ENCODE measurements at places on chromosomes 13 and 19. TPM values are rescaled to one million over a fixed set of nuclear protein-coding genes. Genes with fewer than 3 reads are reported as not detected.

ONECUT3 gene
- not detected for total RNA-seq

DNA sequence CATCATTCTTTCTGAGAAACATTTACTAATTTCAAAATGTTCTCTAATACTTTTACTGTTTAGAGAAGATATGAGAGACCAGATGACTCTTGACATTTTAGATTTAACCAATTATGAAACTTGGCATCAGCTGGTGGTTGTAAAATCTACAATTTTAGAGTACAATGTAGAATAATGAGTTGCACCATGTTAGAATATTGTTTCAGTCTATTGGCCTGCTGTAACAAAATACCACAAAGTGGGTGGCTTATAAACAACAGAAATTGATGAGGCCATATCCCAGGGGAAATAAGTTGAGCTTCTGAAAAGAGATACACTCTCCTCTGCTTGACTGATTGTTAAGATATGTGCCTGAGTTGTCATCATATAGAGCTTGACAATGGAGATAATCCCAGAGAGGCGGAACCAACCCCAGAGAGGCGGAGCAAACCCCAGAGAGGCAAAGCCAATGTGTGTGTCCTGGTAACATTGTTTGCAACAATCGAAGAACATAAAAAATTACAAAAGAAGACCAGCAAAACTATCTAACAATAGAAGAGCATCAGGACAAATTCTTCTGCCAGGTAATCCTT is 373.0 kb upstream of the SLITRK1 start:
- no peaks in the 10 kb centered on the region for H3K36me3 ChIP-seq
- H3K4me1 ChIP-seq: peaks cover 8% of the 10 kb centered on the region
- H3K27ac ChIP-seq: no peak overlapping the region
- DNase-seq: no peak

LENG9 gene
- total RNA-seq: 11.0 TPM

PRSS57 gene
- total RNA-seq: not detected

TMIGD2 gene
- not detected for total RNA-seq

- H3K4me3 ChIP-seq: no peak overlapping the region
- H3K4me1 ChIP-seq: peaks cover 8% of the 10 kb centered on the region
- H3K36me3 ChIP-seq: peaks cover 6% of the 10 kb centered on the region
- no peaks in the 10 kb centered on the region for H3K27me3 ChIP-seq
- DNase-seq: no peak
- H3K27ac ChIP-seq: no peak overlapping the region
Measured at GRCh38 chr13:46675016-46675415, 121.9 kb downstream of the ESD start.

GRCh38 chr13:109784590-109785140 is 1.7 kb downstream of the IRS2 start:
- H3K27ac ChIP-seq: peak overlapping the region; percentile 73
- H3K36me3 ChIP-seq: peaks cover 14% of the 10 kb centered on the region
- peak overlapping the region; percentile 86 for H3K4me3 ChIP-seq
- DNase-seq: peak; percentile 95

GRCh38 chr19:41076286-41076685 is 12.0 kb upstream of the CYP2A13 start:
- H3K36me3 ChIP-seq: no peaks in the 10 kb centered on the region
- H3K27ac ChIP-seq: no peak overlapping the region
- H3K4me3 ChIP-seq: no peak overlapping the region
- peaks cover 26% of the 10 kb centered on the region for H3K27me3 ChIP-seq

CCDC70 gene
- not detected for total RNA-seq

DNA sequence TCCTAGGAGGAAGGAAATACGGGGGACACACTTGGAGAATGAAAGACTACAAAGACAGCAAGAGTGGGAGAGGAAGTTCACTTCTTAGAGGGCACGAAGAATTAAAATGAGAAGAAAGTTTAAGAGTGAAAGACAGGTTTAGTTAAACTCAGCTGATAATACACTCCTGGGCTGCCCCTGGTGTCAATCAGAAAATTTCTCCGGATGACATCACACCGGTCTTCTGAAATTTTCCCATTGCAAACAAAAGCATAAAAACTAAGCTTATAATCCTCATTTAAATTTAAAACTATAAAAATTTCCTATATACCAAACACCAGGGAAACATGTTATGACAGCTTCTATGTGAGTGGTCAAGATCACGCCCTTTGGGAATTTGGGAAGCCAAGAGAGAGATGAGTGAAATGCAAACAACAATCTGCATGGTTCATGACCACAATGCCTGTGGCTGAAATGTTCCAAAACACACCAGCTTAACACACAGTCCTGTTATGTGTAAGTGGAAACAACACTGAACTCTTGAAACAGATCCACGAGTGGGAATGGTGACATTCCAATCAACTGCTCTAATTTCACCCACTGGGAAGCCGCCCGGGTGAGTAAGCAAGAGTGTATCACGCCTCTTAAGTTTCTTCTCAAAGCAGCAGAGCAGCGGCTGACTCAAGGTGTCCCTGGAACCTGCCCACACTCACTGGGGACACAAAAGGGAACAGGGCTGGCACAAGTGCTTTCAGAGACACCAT is 49.0 kb downstream of the BRD4 start:
- peak overlapping the region; percentile 1 for H3K4me3 ChIP-seq
- DNase-seq: no peak
- peaks cover 95% of the 10 kb centered on the region for H3K4me1 ChIP-seq
- no peaks in the 10 kb centered on the region for H3K27me3 ChIP-seq
- peak overlapping the region; percentile 94 for H3K27ac ChIP-seq

DNA sequence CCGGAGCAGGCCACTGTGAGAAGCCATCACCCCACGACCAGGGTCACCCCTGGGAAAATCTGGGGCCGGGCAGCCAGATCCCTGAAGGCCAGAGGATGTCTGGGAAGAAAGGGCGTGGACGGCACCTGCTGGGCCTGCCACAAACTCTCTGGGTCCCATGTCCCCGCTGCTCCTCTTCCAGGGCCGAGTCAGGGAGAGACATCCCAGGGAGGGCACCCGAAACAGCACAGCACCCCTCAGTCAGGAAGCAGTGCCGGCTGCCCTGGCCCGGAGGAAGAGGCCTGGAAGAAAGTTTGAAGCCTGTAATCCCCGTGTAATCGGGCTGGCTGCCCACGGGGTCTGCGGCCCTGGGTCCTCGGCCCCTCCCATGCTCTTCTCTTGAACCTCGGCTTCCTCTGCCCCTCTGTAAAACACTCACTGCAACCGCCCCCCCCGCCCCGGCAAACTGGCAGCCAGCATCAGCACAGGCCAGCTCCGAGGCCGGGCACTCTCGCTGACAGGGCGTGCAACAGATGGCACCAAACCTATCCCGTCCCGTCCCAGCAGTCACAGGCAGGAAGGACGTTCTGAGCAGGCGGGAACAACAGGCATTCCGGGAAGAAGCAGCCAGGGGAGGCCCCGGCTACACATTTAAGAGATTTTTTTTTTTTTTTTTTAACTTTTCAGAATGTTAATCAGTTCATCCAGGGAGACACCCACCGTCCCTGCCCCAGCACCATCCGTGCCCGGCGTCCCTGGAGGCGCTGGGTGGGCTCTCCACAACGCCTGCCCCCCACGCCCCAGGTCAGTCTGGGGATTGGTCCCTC is 1.5 kb downstream of the SBNO2 start:
- peak overlapping the region; percentile 92 for H3K27ac ChIP-seq
- no peaks in the 10 kb centered on the region for H3K27me3 ChIP-seq
- DNase-seq: no peak
- H3K4me1 ChIP-seq: peaks cover 54% of the 10 kb centered on the region

LGALS14 gene
- not detected for total RNA-seq

PTH2 gene
- total RNA-seq: not detected

- H3K27ac ChIP-seq: no peak overlapping the region
- peaks cover 13% of the 10 kb centered on the region for H3K4me1 ChIP-seq
- H3K36me3 ChIP-seq: peaks cover 21% of the 10 kb centered on the region
- DNase-seq: no peak
- H3K27me3 ChIP-seq: no peaks in the 10 kb centered on the region
Measured at GRCh38 chr19:44649578-44650145, 6.0 kb downstream of the PVR start.

VPS36 gene
- total RNA-seq: 44.3 TPM

DNA sequence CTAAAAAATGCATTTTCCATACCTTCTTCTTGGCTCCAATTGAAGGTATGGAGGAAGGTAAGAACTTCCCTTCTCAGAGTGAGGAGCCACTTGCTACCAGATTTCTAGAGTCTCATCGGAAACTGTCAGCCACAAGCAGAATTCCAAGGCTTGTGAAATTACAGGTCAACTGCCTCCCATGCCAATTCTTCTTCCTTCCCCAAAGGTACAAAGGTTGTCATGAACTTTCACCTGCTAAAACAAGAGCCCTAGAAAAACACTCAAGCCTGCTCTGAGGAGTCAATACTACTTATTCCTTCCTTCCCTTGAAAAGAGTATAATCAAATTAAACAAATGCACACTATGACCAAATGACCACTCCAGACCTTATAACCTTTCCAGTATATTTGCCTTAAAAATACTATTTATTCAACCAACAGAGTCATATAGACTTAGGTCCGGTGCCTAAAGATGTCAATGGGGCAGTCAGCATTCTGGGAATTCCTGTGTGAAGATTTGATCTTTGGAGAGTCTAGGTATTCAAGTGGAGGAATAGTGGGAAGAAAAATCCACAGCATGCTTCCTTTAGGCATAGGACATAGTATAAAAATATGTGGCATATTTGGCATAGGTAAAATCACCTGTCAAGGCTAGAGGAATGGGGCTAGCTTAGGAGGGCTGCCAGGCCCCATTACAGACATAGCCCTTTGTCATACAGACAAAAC is 539.3 kb downstream of the LIG4 start:
- no peak overlapping the region for H3K4me3 ChIP-seq
- DNase-seq: no peak
- H3K36me3 ChIP-seq: no peaks in the 10 kb centered on the region

DNA sequence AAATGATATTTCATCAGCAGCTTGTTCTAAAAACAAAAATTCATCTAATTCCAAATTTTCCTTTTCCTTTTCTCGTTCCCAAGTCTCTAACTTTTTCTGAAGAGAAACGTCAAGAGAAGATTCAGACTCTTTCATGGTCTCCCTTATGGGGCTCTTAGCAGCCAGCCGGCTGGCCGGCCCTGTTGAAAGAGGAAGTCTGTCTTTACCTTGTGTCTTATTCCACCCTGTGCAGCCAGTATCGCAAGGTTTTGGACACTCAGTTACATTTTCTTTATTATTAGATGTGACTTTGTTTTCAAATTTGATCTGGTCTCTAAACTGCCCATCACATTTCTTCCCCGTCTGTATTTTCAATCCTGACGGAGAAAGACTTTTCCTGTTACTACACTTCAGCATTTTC is 142.3 kb downstream of the RNF17 start:
- DNase-seq: no peak
- H3K4me3 ChIP-seq: no peak overlapping the region
- H3K27ac ChIP-seq: no peak overlapping the region
- peaks cover 6% of the 10 kb centered on the region for H3K4me1 ChIP-seq

DNA sequence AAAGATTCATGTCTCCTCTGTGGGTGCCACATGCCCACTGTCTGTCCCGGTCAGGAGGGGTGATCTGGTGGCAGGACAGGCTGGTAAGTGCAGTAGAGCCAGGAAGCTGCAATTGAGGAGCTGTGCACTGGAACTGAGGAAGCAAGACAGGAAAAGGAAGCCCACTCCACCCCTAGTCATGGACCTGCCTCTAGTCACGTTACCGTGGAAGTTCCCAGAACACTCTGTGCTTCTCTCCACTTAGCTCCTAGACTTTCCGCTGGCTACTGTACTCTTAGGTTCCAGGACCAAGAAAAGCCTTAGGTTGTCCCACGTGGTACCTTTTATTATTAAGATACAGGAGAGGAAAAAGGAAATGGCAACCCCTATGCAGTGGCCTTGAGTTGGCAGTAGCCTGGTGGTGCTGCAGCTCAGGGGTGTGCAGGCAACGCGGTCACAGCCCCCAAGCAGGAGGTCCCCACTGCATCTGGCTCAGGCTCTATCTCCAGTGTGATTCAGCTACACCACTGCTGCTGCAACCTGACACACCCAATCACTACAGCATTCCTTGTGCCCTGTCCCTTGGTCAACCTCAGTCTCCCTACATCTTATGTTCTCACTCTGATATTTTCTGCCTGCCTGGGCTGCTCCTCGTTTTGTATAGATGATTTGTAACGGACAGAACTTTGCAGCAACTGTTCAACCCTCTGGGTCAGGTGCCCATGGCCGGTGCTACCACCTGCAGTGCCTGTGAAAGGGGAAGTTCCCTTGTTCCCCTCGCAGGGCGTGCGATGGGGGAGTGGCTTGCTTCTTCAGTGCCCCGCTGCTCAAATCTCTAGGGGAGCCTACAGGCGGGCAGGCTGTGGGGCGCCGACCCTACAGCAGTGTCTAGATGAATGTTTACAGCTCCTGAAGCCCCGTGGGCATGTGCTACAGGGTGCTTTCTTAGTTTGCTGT is 24.4 kb upstream of the GPR12 start:
- no peak overlapping the region for H3K4me3 ChIP-seq
- no peak for DNase-seq
- H3K27ac ChIP-seq: no peak overlapping the region
- H3K36me3 ChIP-seq: no peaks in the 10 kb centered on the region
- H3K4me1 ChIP-seq: no peaks in the 10 kb centered on the region

CLDND2 gene
- total RNA-seq: 1.8 TPM

CABP5 gene
- not detected for total RNA-seq

RGS9BP gene
- total RNA-seq: 0.86 TPM

TEKTIP1 gene
- total RNA-seq: 0.97 TPM

NHLRC3 gene
- 23.5 TPM for total RNA-seq

CACNG6 gene
- not detected for total RNA-seq

MISP gene
- 1.1 TPM for total RNA-seq

DNA sequence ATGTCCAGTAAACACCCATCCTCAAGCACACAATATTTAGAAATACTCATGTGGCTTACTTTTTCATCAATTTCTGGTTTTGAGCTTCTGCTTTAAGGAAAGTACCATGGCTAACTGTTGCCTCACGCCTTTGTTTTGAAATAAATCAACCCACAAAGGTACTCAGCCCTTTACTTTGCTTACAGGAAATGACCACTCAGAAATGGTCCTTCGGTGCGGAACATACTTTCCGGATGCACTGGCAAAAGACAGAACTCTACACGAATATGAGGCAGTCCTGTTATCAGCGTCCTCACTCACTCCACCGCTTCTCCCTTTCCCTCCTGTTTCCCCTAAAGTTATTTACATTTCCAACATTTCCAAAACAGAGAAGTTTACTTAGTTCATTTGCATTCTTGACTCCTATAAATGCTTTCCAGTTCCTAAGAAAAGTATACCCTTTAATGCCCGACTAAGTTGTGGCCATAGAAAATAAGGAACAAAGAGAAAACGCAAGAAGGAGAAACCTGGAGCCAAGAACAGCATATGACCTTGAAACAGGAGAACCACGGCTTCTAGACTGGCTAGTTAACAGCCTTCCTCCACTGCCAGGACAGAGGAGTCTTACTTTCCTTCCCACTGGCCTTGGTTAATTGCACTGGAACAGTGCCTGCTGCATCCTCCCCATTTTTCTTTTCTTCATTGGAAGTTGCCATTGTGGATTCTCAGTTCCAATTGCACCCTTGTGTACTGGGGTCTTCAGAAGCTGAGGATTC is 10.6 kb downstream of the FPR2 start:
- no peaks in the 10 kb centered on the region for H3K4me1 ChIP-seq
- no peak overlapping the region for H3K4me3 ChIP-seq
- DNase-seq: no peak
- H3K36me3 ChIP-seq: no peaks in the 10 kb centered on the region

GRCh38 chr19:38425810-38426466 is at the start of gene RASGRP4:
TSS of gene RASGRP4 (minus strand) at chr19:38426219. CDS start at chr19:38426091, 128 bp downstream.
- peaks cover 1% of the 10 kb centered on the region for H3K4me1 ChIP-seq
- H3K27ac ChIP-seq: no peak within 1 kb of the TSS
- no peak within 1 kb of the TSS for H3K4me3 ChIP-seq
- H3K36me3 ChIP-seq: no peaks in the 10 kb centered on the region
- peaks cover 21% of the 10 kb centered on the region for H3K27me3 ChIP-seq
- no peak for DNase-seq
